ENCODE measurements at places on chromosomes 7 and 10. TPM values are rescaled to one million over a fixed set of nuclear protein-coding genes. Genes with fewer than 3 reads are reported as not detected.

Gene TET1
- 16.5 TPM for total RNA-seq

Gene EBLN1
- total RNA-seq = not detected

Gene FAM237B
- total RNA-seq = not detected

Gene ADK
- total RNA-seq = 25.1 TPM

Gene RTKN2
- 5.7 TPM for total RNA-seq

Gene CTNNA3
- total RNA-seq = 21.2 TPM

Gene ADIRF
- total RNA-seq = 46.2 TPM

Gene HMX3
- 0.82 TPM for total RNA-seq

Gene CNNM1
- total RNA-seq = 1.8 TPM

Gene CD36
- 133 TPM for total RNA-seq

Gene RADIL
- 2.5 TPM for total RNA-seq

Gene AGR2
- 26.9 TPM for total RNA-seq

Gene LAMB1
- 493 TPM for total RNA-seq

Gene SKIDA1
- 7.5 TPM for total RNA-seq

Gene H2BK1
- total RNA-seq = not detected

Gene RGR
- 1.6 TPM for total RNA-seq

Gene MKX
- total RNA-seq = 0.47 TPM

Gene AS3MT
- 8.0 TPM for total RNA-seq

Gene HOXA13
- not detected for total RNA-seq

Gene PLXDC2
- total RNA-seq = 48.1 TPM

Gene AKR1C8
- total RNA-seq = 0.41 TPM

Gene SMKR1
- 0.53 TPM for total RNA-seq

Gene ACBD7
- 5.1 TPM for total RNA-seq

Gene SUN3
- not detected for total RNA-seq

Gene FAS
- total RNA-seq = 21.9 TPM

Gene MACROH2A2
- total RNA-seq = 39.4 TPM

Gene CCDC172
- not detected for total RNA-seq

Gene RPP30
- total RNA-seq = 41.2 TPM

Gene MEOX2
- 8.3 TPM for total RNA-seq

Gene WDFY4
- 6.4 TPM for total RNA-seq

Gene TLX1
- not detected for total RNA-seq
